ENCODE measurements at places on chromosomes 11 and 22. TPM values are rescaled to one million over a fixed set of nuclear protein-coding genes. Genes with fewer than 3 reads are reported as not detected.

DNA sequence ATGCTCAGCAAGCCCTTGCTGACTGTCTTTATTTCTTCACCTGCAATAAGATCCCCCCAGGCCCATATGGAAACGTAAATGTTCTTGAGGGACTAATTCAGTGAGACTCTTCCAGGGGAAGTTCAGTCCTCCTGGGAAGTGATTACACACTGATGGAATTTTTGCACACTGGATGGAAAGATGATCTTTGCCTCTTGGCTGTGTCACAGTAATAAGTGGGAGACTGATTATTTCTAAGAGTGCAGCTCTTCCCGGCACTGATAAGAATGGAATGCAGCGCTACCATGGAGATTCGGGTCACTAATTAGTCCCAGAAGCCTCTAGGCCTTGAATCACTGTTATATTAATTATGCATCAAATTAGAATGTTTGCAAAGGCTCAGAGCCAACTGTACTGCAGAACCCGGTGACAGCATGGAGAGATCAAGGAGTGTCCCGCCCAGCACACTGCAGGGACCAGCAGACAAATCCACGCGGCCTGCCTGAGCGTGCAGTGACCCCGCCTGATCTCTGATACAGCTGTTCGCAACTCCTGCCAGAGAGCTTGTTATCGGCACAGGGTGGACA, 178.3 kb downstream of the SNX19 start:
- peak; percentile 82 for DNase-seq

DNA sequence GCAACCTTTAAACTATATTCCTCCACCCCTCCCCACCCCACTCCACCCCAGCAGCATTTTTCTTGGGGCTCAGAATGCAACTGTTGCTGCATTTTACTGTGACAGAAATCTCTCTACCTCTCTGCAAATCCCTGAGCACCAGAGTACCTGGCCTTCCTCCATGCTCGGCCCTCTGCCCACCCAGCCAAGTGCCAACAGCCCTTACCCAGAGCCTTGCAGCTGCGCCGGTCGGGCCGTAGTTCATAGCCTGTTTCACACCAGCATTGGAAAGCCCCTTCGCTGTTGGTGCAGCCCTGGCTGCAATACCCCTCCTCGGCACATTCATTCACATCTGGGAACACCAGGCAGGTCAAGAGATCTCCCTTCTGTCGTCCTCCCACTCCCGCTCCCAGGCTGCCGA, 23.4 kb downstream of the LRP4 start:
- DNase-seq, result no peak

- no peak for DNase-seq
Observed at GRCh38 chr11:96963375-96963774, 573.6 kb downstream of the JRKL start.

DNA sequence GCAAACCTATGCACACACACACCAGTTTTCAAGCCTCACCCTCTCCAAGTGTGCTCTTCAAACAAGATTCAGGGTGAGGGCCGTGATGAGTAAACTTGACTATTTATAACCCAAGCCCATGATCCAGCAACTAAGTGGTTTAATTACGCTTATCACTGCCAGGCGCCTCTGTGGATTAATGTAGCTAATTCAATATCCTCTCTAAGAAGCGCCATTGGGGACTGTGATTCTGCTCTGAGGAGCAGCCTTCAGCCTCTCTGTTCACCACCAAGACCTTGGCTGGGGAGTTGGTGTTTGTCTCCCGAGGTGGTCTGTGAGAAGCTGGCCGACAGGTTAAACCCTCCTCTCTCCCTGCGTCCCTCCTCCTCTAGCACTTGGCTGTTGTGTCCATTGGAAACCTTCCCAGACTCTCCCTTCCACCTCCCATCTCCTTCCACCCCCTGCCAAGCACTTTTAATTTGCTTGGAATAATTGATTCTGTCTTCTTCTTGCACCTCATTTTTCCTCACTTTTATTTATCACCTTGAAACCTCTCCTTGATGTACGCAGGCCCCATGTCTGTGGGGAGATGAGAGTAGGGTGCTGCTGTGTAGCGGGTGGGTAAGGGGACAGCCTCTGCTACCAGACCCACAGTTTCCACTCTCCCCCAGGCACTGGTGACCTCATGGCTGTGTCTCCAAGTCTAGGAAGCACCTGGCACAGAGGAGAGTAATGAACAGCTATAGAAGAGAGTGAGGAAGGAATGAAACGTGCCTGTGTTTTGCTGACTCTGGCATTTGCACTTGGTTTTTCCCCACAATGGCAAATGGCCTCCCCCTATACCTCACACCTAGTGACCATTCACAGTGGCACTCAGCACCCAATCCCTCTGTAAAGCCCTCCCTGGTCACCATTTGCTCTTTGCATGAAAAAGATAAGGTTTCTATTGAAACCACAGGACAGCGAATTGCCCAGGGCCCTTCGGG, 236.6 kb downstream of the GRIK4 start:
- no peak for DNase-seq

GRCh38 chr22:32486656-32487390, 12.2 kb downstream of the FBXO7 start:
- DNase-seq, result no peak

DNA sequence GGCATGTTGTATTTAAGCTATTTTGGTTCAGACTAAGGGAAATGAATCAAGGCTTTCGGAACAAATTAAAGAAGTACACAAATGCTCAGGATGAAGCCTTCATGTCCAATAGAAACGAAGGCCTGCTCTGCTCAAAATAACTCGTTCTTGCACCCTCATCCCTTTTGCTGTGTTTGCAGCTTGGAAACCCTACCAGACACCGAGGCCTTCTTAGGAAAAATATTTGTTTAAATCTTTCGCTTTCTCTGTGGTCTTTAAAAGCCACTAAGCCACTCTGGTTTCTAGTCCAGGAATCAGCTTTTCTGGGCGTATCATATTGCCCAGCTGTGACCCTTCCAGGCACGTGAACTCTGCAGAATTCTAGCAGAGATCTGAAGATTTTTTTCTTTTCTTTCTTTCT, 60.9 kb upstream of the HSPA8 start:
- DNase-seq, result no peak

DNA sequence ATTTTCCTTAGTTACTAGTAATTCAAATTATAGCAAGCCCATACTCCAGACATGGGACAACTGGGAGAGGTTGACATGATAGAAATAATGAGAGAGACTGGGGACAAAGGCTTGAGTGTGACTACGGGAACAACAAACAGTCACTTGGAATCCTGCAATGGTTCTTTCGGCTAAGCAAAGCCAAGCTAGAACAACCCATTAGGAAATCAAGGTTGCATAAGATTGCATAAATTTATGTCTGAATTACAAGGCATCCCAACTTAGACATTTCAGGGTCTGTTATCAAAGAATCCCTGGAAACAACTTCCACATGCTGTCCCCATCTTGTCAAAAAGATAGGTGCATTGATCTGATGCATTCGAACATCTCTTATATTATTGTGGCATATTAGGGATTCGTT, 10.2 kb upstream of the NRGN start:
- no peak for DNase-seq

The CCDC73 gene
- not detected for total RNA-seq

The GAS2 gene
- total RNA-seq, result 9.7 TPM

The RAB3IL1 gene
- 10.8 TPM for total RNA-seq

All from Right ventricle myocardium superior (tissue), 1 donor.